ENCODE measurements at places on chromosomes 2 and 18. TPM values are rescaled to one million over a fixed set of nuclear protein-coding genes. Genes with fewer than 3 reads are reported as not detected.

RAB6C gene
- total RNA-seq = not detected

REG1B gene
- total RNA-seq = not detected

DOCK10 gene
- total RNA-seq = 38.7 TPM

SCYGR7 gene
- total RNA-seq = not detected

SAG gene
- not detected for total RNA-seq

CRYGD gene
- total RNA-seq = not detected

FAM228B gene
- 5.5 TPM for total RNA-seq

WNT10A gene
- total RNA-seq = 0.07 TPM

DYSF gene
- total RNA-seq = 135 TPM

MOGAT1 gene
- total RNA-seq = not detected

SLC38A11 gene
- total RNA-seq = not detected
